Tibial nerve (tissue), 4 donors: ENCODE measurements at places on chromosomes 4 and X.
A peak's percentile ranks its signal among the peaks of the same experiment; 100 is the strongest.

DNA sequence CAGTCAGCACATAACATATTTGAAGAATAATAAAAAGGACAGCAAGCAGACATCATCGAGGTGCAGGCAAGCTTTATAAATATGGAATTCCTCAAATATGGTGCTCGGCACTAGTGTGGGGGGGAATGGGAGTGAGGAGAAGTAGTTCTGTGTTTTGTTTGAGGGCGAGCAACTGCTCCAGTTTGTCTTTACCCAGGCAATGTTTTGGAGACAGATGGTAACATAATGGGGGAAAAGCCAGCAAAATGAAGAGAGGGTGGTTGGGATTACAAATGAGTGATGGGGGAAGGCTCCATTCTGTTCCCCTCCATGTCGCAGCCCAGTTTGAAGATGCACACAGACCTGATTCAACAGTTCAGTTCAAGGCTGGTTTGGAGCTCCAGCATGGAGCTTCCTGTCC is 572.9 kb upstream of the DIPK2B start:
- no peak for DNase-seq

GRCh38 chr4:105509291-105509690 is 35.4 kb upstream of the PPA2 start:
- DNase-seq: no peak

- DNase-seq: no peak
These were observed 377.8 kb upstream of the PRKX start for GRCh38 chrX:4091046-4091760.

DNA sequence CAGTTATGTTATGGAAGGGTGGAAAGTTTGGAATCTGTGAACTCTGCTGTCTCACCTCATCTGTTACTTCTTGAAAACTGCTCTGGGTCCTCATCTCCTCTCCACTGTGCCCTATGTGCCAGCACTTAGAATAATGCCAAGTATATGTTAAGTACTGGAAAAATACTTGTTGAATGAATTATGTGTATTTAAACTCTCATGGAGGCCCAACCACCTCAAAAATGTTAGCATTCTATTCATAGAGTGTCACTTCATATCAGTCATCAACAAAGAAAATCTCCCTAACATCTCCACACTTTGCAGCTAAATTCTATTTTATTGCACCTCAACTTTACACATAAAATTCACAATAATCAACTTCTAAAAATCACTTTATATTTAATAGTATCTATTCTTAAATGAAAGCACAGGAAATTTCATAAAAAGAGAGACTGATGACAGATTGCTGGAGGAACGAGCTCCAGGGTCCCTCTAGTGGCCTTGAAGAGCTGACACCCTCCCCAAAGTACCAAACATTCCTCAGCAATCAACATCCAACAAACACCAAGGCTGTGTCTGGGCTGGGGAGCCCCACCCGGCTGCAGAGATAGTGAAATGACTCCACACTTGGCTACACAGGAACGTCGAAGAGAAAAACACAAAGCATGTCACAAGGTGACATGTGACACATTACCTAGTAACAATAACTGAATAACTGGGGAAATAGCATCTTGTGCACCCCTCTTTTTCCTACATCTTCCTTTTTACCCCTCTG is 45.8 kb downstream of the SLC39A8 start:
- DNase-seq: no peak

GRCh38 chrX:78366576-78366975 is 39.2 kb upstream of the CYSLTR1 start:
- DNase-seq: no peak

GRCh38 chrX:93673869-93674271 is at the start of gene FAM133A:
Gene FAM133A, plus strand, starts transcription at chrX:93674206. Its CDS starts 35,214 bp downstream, at chrX:93709420.
- DNase-seq: peak; percentile 4

- no peak for DNase-seq
These were observed 380.6 kb downstream of the INPP4B start for GRCh38 chr4:142465526-142465925.

DNA sequence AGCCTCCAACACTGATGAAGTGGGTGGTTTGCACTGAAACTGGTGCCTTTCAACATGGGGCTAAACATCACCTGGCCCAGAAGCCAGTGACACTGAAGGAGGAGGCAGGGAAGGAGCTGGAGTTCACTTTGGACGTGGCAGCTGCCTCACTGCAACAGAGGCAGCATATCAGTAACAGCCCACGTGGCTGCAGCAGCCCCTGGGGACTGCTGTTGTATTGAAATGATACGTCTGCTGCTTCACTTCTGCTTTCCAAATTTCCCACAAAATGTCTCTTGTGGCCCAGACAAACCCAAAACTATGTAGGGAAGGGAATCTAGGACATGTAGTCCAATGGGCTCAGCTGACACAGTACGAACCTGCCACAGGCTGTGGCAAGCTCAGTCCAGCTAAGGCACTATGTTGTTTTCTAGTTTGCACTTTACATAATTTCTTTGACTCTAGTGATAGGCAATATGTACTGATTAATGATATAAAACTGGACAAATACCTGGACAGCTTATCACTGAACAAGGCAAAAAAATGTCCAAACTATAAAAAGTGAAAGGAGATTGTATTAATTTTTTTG is 84.7 kb upstream of the RAPGEF2 start:
- DNase-seq: no peak

GRCh38 chrX:34053931-34054330 is 78.2 kb downstream of the FAM47A start:
- no peak for DNase-seq

DNA sequence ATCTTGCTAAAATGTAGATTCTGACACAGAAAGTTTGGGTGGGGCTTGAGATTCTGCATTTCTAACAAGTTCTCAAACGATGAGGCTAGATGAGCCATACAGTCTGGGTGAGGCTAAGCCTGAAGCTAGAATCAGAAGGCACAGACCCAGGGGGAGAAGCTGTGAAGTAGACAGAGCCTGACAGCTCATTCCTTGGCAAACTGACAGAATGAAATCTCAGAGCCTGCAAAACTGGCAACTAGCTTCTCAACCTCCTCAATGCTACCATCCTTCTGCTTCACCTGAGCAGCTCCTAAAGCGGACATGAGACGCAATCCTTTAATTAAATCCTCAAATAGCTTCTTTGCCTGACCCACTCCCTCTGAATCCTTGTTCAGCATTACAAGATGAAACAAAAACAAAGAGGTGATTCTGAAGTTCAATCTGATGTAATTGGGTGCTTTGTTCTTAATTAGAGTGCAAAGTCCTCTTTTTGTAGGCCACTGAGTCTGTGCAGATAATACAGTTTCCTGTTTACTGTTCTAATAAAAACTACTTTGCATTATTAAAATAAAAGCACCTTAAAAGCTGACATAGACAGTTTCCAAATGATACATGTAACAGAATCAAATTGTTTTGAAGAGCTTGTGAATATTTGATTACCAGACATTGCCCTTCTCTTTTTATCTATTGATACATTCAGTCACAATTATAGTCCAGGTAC is 71.0 kb upstream of the BMP2K start:
- no peak for DNase-seq

DNA sequence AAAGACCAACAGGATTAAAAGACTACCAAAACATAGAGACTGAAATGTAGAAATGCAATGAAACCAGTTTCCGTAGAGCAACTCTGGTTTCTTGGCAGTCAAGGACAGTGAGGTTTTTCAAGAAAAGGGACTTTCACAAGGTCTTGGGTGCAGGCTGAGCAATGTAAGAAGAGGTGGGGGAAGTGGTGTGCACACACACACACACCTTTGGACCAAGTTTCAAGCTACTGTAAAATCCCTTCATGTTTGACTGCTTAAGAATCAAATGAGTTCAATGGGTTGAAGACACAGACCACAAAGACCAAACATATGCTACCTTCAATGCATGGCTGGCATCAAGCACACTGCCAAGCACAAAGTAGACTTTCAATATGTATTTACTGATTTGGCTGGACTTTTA is 17.8 kb upstream of the MCF2 start:
- DNase-seq: no peak

GRCh38 chr4:78602334-78602733 is 50.8 kb downstream of the ANXA3 start:
- DNase-seq: no peak

GRCh38 chr4:145155268-145155870 is 25.0 kb downstream of the OTUD4 start:
- no peak for DNase-seq

GRCh38 chr4:136562834-136563233 is 969.5 kb downstream of the PCDH18 start:
- no peak for DNase-seq

DNA sequence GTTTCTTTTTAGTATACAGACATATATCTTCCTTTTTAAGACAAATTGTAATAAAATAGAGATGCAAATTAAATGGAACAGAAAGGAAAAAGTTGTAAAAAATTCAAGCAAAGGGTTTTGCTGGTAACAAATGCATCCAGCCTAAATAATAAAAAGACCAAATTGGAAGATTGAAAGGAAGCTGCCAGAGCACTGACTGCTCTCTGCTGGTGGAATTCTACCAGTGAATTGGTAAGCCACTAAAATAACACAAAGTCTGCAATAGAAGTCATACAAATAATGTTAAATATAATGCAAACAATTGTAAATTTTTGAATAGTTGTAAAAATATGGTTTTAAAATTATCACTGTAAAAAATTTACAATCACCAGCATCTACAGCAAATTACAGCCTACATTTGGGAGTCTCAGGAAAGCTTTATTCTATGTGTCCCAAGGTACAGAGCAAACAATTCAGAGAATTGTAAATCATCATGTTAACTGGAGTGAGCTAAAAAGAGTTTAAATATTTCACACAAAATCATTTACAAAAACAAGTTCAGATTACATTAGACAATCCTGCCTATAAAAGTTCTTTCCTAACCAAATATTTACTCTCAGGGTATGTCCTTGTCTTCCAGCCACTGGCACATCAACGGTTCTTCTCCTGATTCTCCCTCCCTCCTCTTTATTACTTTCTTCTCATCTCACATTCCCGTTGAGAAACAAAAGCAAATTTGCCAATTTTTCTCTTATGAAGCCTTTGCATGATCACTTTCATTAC is 1322.5 kb downstream of the PCDH7 start:
- no peak for DNase-seq

- no peak for DNase-seq
These were observed 29.6 kb upstream of the CHRNA9 start for GRCh38 chr4:40305328-40306170.

GRCh38 chrX:132584936-132585335 is 96.1 kb upstream of the MBNL3 start:
- no peak for DNase-seq

GRCh38 chr4:28232951-28233350 is 1372.3 kb downstream of the STIM2 start:
- no peak for DNase-seq

- no peak for DNase-seq
These were observed 68.7 kb downstream of the APBB2 start for GRCh38 chr4:41145571-41146078.

- no peak for DNase-seq
These were observed 310.2 kb downstream of the UNC5C start for GRCh38 chr4:95238554-95238953.

- no peak for DNase-seq
These were observed 198.3 kb downstream of the ARAP2 start for GRCh38 chr4:36046026-36046425.

- DNase-seq: no peak
These were observed 49.9 kb upstream of the CPEB2 start for GRCh38 chr4:14952352-14952751.

- no peak for DNase-seq
These were observed 289.4 kb downstream of the ANKRD50 start for GRCh38 chr4:124423160-124423559.

DNA sequence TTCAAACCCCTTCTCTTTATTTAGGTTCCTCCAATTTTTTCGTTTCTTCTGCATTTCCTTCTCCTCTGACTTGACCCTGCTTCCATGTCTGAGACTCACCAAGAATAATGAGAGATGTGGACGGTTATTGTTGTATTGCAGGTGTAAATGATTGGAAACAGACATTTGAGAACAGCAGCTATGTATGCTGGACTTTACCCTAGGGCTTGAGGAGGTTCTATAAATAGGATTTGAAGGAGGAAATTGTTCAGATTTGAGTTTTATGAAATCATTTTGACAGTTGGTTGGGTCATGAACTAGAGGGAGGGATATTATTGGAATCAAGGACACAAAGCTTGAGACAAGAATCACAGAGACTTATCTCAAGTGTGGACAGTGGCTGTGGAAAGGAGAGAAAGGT is 614.6 kb upstream of the CPEB2 start:
- DNase-seq: no peak

DNA sequence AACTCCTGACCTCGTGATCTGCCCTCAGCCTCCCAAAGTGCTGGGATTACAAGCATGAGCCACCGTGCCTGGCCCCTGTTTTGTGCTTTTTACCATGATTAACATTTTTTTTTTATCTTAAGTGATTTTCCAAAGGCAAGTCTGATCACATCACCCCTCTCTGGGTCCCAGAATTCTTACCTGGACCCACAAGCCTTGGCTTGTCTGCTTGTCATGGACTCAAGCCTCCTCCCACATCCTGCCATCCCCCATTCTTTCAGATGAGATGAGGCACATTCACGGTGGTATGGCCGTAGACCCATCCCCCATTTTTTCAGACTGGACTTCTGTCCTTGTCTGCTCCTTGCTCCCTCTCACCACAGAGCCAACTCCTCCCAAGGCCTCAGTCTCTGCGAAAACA is 55.3 kb downstream of the APLN start:
- DNase-seq: no peak
